ENCODE measurements at places on chromosomes 11 and 22. TPM values are rescaled to one million over a fixed set of nuclear protein-coding genes. Genes with fewer than 3 reads are reported as not detected.

The C11orf42 gene
- not detected for total RNA-seq

The PATE4 gene
- total RNA-seq, result not detected

The MACROD1 gene
- 16.2 TPM for total RNA-seq

The ANO5 gene
- 1.3 TPM for total RNA-seq

The KIRREL3 gene
- total RNA-seq, result not detected

The ATG13 gene
- 67.3 TPM for total RNA-seq

The TIGD3 gene
- total RNA-seq, result not detected

The SLC5A12 gene
- total RNA-seq, result not detected

The KRTAP5-8 gene
- not detected for total RNA-seq

DNA sequence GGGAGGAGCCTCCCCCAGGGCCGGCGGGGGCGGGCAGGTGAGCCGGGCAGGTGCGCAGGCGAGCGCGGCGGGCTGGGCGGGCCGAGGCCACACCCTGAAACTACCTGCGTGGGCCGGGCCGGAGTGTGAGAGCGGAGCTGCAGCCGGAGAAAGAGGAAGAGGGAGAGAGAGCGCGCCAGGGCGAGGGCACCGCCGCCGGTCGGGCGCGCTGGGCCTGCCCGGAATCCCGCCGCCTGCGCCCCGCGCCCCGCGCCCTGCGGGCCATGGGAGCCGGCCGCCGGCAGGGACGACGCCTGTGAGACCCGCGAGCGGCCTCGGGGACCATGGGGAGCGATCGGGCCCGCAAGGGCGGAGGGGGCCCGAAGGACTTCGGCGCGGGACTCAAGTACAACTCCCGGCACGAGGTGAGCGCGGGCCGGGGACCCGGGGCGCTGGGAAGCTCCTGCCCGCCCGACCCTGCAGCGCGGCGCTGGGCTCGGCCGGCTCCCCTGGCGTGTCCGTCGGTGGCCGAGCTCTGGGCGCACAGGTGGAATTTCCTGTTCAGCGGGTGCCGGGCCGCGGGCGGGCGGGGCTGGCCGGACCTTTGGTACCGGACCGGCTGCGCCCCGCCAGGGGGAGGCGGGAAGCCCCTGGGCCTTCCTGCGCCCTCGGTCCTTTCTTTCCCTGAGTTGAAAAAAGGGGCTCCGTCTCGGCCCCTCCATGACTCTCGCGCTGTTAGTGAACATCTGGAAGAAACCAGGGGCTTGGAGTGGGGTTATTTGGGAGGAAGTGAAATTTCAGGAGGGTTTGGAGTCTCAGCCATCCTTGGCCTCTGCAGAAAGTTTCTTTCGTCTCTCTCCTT is at the start of gene ST14:
Gene ST14, plus strand, starts transcription at position 126 of the 841 bp plus-strand sequence. Its CDS starts 198 bp downstream, at position 324.
- no peak for DNase-seq

- no peak for DNase-seq
Measured at GRCh38 chr11:92839450-92839849, 130.0 kb upstream of the MTNR1B start.

DNA sequence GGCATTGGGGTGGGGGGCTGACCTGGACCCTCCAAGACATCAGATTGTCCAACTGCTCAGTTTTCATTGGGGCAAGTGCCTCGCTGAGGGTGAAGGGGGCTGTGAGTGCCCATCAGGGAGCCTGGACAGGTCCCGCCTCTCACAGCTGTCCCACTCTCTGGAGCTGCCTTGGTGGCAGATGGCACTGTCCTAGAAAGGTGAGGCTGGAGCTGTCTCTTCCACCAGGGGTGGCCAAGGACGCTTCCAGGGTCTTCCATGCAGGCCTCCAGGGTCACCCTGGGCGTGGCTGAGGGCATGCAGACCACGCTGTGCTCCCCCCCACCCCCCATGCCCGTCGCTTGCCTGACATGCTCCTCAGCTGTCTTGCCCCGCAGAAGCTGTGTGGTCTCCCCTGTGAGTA is 53.5 kb upstream of the CCDC188 start:
- no peak for DNase-seq

DNA sequence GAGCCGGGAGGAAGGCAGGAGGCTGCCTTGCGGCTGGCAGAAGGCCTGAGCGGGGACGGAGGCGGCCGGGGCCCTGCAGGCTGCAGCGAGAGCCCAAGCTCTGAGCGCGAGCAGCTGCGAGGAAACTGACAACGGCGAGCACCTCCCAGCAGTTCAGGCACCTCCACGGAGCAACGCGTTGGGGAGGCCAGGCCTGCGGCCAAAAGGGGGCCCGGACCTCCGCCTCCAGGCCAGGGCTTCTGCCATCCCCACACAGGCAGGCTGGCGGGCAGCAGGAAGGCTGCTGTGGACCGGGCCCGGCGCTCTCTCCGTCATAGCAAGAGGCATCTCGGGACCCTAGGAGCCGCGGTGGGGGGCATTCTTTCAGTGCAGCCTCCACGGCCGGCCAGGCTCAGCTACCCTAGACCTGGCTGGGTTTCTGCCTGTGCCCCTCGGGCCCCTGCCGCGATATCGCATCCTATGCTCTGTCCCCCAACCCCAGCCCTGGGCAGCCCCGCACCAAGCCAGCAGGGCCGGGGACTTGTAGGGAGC is 22.9 kb upstream of the SLC22A12 start:
- no peak for DNase-seq

DNA sequence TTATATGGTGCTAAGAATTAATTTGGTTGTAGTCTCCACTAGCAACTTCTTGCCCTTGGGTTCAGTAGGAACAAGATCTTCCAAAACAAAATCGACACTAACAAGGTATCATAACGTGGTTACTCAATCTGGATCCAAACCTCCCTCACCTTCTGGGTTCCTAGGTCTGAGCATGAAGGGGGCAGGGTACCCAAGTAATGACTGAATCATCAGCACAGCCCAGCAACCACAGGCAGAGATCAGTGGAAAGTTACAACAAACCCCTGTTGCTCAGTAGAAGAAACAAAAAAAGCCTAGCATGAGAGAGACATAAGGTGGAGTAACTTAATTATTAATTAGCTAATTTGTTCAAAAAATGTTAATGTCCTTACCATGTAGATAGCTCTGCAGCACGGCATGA is 221.4 kb downstream of the BLID start:
- no peak for DNase-seq

- DNase-seq, result no peak
Measured at GRCh38 chr11:75766443-75767227, 1.9 kb upstream of the DGAT2 start.

DNA sequence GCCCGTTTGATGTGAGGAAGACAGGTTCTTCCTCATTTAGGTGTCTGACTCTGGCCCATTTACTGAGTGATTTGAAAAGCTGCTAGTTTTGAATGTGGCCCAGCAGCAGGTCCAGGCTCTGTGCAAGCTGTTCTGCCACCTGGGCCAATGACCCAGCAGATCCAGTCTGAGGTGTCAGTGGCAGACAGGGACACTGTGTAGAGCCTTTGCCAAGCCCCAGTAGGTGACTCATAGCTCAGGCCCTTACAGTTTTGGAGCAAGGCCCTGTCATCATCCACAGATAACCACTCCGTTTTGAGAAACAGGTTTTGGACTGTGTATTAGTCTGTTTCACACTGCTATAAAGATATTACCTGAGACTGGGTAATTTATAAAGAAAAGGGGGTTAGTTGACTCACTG is 23.9 kb downstream of the TSPAN32 start:
- DNase-seq, result no peak

DNA sequence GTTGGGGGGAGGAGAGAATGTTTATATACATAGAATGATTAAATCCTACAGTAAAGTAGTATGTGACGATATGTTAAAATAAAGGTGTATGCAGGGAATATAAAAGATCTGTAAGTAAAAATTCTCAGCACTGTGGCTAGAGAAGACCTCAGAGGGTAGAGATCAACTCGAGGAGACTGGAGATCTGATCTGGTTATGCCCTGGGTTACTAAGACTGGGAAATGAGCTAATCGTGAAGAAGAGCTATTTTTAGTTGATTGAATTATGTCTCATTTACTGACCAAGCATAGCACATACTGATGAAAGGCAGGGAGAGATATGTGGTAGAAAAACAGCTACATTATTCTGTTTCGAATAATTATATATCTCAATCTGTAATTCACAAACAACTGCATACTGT is 42.8 kb upstream of the ALKBH3 start:
- DNase-seq, result no peak

GRCh38 chr11:69638941-69639681 is 1.8 kb upstream of the CCND1 start:
- DNase-seq, result peak; percentile 94

DNA sequence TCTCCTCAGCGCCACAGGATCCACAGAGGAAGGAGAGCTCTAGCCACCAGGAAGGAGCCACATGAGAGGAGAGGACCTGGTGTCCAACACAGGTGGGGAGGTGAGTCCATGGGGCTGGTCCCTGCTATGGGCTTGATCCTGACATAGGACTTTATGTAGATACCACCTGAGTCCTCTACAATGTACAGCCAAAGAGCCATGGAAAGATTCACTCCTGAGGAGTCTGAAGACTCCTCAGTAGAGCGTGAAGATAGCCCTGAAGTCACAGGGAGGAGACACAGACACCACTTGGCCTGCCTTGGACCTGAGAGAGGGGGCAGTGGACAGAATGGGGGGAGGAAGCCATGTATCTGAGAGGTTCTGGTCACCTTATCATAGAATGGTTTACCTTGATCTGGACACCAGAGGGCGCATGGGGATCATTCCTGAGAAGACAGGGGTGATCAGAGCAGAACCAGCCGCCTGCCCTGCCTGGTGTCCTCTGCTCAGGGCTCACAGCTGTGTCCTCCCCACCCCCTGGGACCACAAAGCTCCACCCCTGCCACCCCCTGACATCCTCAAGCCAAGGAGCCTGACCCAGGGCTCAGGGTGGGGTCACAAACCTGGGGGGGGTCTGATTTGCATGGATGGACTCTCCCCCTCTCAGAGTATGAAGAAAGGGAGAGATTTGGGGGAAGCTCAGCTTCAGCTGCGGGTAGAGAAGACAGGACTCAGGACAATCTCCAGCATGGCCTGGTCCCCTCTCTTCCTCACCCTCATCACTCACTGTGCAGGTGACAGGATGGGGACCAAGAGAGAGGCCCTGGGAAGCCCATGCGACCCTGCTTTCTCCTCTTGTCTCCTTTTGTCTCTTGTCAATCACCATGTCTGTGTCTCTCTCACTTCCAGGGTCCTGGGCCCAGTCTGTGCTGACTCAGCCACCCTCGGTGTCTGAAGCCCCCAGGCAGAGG is 77.0 kb downstream of the ZNF280B start:
- DNase-seq, result peak; percentile 52

DNA sequence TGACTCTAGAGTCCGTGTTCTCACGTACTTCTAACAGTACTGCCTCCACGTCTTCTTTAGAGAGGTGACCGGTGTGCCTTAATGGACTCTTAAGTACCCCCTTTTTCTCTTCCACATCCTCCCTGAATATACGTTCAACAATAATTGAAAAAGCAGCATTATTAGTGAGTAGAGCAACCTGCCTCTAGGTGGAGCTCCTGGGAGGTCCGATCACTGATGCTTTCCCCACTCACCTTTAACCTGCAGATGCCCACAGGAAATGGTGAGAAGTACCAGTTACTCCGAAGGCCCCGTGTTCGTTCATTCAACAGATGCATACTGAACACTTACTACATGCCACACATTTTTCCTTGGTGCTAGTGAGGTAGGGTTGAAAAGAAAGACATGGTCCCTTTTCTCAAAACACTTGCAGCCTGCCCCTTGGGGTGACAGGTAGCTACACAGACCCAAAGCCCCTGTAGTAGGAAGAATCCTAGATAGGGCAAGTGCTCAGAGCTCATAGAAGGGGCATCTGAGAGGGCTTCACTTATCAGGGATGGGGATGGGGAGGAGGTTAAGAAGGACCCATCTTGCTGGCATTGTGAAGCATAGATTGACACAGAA is 72.7 kb downstream of the FEZ1 start:
- no peak for DNase-seq

GRCh38 chr11:117900121-117900648 is 23.7 kb upstream of the FXYD6 start:
- no peak for DNase-seq

GRCh38 chr22:44795701-44796630 is 43.6 kb downstream of the ARHGAP8 start:
- no peak for DNase-seq

- DNase-seq, result peak; percentile 7
Measured at GRCh38 chr11:27427183-27427980, 45.2 kb downstream of the LGR4 start.

DNA sequence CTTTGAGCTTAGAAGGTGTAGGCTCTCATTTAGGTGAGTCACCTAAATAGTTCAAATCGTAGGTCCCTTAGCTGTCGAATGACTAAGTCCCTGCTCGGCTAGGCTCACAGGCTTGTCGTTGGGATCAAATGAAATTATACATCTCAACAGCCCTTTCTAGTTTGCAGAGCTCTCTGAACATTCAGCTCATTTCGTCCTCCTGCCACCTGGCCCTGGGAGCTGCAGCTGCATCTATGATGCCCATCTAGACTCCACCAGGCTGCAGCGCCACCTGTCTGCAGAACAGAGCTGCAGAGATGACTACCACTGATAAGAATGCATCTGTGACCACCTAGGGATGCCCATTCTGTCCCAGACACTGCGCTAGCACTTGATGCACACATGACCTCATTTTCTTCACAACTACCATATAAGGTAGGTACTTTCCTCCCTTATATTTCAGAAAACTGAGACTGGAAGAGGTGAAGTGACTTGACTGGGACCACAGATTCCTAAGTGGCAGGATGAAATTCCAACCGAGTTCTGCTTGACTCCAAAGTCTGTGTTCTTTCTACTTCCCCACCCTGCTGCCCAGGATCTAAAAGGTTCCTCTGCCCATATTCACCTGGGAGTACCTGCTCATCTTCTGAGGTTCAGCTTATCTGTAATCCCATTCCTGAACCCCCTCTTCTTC is 141.1 kb upstream of the NARS2 start:
- peak; percentile 36 for DNase-seq

GRCh38 chr22:23700706-23701105 is 9.9 kb downstream of the RGL4 start:
- DNase-seq, result no peak

GRCh38 chr11:10556590-10556989 is 11.9 kb downstream of the LYVE1 start:
- no peak for DNase-seq

- peak; percentile 87 for DNase-seq
Measured at GRCh38 chr22:41697126-41697775, 2.1 kb upstream of the MEI1 start.

DNA sequence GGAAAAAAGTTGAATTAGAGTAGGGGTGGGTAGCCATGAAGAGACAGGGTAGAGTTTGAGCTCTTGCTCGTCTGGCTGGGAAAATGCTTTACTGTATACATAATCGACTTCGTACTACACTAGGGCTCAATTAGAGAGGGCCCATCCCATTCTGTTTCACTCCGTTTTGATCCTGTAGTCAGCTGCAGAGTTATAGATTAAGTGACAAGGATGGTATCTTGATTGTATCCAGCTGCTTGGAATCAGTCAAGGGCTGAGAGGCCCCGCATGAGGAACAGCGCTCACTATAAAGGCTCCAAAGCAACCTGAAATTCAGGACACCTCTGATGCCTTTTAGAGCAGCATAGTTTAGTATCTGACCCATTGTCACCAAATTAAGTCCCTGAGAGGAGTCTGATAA is 81.6 kb downstream of the ALX4 start:
- no peak for DNase-seq

Measured in endothelial cell of umbilical vein (primary cell).